H54 (cell line): ENCODE measurements at places on chromosomes 16 and 17.

DNA sequence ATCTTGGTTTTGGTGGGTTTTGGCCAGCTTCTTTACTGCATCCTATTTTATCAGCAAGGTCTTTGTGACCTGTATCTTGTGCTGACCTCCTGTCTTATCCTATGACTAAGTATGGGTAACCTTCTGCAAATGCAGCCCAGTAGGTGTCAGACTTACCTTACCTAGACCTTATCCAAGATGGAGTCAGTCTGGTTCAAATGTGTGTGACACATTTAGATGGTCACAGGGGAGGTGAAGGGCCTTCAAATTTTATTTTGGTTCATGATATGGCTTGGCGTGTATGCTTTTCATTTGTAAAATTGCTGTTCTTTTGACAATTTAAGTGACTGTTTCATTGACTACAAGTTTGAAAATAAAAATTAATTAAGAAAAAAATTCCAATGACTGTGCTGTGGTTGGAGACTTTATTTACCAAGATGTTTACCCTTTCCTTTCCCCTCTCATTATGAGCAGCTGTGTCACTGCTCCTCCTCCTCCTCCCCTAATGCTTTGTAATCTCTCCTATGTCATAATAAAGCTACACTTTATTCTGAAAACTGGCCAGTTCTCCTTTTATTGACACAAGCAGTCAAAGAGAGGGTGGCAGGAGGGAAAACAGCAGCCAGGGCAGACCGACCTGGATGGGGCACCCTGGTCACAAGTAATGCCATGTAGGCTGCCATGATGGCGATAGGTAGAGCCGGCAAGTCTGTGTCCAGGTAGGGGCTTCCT lies 49.4 kb downstream of the TNFRSF13B start:
- DNase-seq: no peak

- DNase-seq: no peak
Measured at GRCh38 chr17:42361781-42362186, 26.5 kb downstream of the STAT3 start.

DNA sequence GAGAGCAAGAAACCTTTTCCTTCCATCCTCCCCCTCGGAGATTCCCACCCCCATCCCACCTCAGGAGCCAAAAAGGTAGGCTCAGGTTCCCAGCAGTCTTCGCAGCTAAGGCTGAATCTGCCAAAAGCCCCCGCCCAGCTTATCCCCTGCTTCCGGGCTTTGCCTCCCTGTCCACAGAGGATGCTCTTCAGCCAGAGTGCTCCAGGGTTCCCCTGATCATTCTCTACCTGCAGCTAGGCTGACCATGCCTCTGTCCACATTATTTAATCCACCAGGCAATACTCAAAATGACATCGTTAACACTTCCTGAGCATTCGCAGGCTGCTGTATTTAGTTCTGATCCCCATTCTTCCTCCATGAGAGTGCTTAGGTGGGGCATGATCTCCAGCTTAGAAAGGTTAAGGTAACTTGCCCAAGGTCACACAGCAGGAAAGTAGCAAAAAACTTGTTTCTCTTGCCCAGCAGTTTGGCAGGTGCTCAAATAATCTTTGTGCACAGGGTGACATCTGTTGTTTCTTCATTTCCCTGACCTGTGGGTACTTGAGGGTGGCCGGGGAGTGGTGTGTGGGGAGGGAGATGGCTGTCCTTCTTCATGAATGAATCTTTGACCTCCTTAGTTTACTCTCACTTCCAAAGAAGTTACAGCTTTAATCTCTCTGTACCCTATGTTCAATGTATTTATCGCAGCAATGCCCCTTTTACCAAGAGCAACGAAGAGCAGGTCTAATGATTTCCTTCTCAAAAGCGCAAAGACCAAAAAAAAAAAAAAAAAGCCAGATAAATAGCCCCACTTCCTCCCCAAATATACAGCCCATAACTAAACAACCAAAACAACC lies 848 bp upstream of the TBKBP1 start:
- DNase-seq: peak; percentile 26

DNA sequence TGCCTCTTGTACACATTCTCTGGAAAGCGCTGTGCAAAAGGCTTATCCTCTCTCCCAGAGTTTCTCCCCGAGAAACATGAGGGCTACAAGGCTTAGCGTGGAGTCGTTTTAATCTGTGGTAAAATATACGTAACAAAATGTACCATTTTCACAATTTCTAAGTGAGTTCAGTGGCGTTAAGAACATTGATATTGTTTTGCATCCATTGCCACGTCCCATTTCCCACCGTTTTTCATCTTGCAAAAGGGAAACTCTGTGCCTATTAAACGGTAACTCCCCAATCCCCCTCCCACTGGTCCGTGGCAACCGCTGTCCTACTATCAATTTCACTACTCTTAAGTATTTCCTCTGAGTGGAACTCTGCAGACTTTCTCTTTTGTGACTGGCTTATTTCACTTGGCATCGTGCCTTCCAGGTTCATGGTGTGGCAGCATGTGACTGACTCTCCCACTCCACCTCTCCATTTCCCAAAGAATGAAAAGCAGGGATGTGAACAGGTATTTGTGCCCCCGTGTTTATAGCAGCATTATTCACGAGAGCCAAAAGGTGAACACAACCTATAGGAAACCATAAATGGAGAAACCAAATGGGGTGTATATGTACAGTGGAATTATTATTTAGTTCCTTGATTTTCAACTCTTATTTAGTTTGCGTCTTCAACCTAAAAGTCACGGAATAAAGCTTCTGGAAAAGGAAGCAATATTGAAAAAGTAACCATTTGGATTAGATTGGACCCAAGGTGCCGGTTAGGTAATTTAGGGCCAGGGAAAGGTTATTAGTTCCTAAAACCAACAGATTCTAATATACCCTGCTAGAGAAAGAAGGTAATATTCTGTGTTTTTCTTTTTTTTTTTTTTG lies 1.1 kb upstream of the USP32 start:
- DNase-seq: peak; percentile 36

- no peak for DNase-seq
Measured at GRCh38 chr16:59988591-59988990, 1254.5 kb upstream of the GOT2 start.

GRCh38 chr16:11976850-11977375 lies 379 bp downstream of the SNX29 start:
- no peak for DNase-seq

- peak; percentile 57 for DNase-seq
Measured at GRCh38 chr17:879546-880442, 97.6 kb downstream of the MRM3 start.

DNA sequence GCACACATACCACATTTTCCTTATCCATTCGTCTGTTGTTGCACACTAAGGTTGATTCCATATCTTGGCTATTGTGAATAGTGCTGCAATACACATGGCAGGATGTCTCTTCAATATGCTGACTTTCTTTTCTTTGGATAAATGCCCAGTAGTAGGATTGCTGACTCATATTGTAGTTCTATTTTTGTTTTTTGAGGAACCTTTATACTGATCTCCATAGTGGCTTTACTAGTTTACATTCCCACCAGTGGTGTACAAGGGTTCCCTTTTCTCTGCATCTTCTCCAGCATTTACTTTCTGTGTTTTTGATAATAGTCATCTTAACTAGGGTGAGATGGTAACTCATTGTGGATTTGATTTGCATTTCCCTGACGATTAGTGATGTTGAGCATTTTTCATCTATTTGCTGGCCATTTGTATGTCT lies 118.1 kb downstream of the STXBP4 start:
- DNase-seq: no peak

DNA sequence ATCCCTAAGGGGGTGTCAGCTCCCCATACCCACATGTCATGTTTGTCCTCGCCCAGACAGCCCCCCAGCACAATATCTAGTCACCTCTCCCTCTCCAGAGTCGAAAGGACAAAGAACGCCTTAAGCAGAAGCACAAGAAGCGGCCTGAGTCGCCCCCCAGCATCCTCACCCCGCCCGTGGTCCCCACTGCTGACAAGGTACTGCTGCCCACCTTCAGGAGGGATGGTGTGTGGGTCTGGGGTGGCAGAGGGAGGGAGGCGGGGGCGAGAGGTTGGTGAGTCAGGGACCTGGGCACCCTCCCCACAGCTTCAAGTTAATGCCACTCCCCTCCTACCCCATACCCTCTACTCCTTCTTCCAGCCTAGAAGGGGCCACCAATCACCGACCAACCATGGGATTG lies 7.5 kb downstream of the MLLT6 start:
- no peak for DNase-seq

- DNase-seq: no peak
Measured at GRCh38 chr17:27793168-27793905, 7.0 kb downstream of the NOS2 start.

- no peak for DNase-seq
Measured at GRCh38 chr17:81173762-81174155, 7.7 kb upstream of the AATK start.
